A549 treated with RU486 at 1 μM for 4 hours (cell line): ENCODE measurements at places on chromosomes 5 and 9. TPM values are rescaled to one million over a fixed set of nuclear protein-coding genes. Genes with fewer than 3 reads are reported as not detected.

PHF24 gene
- 0.12 to 0.31 TPM (median 0.20 TPM) in 4 of 5 replicates, not detected in the other for total RNA-seq

NUTM2F gene
- total RNA-seq, result not detected in 5 replicates

TERT gene
- total RNA-seq, result 1.2 to 3.2 TPM (median 2.6 TPM) in 5 replicates

ARHGEF37 gene
- total RNA-seq, result 0.65 to 0.84 TPM (median 0.83 TPM) in 5 replicates

PTPRD gene
- 0.11 to 0.49 TPM (median 0.35 TPM) in 5 replicates for total RNA-seq
